CD8-positive, alpha-beta memory T cell (primary cell): ENCODE measurements at places on chromosomes 7 and 10.

DNA sequence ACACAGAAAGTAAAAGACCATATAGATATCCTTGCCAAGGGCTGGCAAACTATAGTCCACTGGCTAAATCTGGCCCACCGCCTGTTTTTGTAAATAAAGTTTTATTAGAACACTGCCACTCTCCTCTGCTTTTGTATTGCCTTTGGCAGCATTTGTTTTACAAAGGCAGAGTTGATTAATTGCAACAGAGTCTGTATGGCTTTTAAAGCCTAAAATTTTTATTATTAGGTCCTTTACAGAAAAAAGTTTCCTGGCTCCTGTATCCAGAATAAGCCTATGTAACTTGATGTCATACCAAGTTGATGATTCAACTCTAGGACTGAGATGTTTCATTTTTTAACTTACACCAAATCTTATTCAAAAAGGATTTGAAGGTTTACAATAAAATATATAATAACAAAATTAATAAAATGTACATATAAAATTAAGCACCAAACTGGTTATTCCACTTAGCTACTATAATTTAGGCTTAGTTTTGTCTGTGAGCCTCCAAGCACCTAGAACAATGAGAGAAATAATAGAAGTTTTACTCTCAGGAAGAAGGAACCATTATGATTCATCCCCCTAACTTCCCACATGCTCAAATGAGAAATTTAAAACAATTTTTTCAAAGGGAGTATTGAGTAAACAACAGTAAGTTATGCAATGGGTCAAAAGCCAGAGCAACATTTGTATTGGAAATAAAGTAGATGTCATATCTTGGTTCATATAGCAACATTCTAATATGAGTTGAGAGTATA lies 31.9 kb downstream of the CPED1 start:
- H3K4me1 ChIP-seq: no peaks in the 10 kb centered on the region
- H3K27me3 ChIP-seq: no peaks in the 10 kb centered on the region
- H3K4me3 ChIP-seq: no peak overlapping the region
- no peak overlapping the region for H3K27ac ChIP-seq
- no peaks in the 10 kb centered on the region for H3K36me3 ChIP-seq

DNA sequence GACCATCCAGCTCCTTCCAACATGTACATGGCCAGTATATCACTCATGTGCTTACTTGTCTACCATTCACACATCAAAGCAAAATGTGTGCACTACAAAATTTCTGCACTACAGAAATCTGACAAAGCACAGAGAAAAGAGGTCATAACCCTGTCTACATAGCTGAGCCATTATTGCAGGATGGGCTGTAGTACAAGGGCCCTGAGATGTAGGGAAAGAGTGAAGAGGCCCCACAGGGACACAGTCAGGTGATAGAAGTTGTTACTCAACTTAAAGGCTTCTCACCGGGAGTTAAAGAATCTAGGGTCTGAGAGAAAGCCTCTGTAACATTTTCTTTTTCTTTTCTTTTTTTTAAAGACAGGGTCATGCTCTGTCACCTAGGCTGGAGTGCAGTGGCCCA lies 17.5 kb downstream of the AVPI1 start:
- H3K4me3 ChIP-seq: no peak overlapping the region
- H3K27ac ChIP-seq: no peak overlapping the region
- no peaks in the 10 kb centered on the region for H3K4me1 ChIP-seq
- peaks cover 25% of the 10 kb centered on the region for H3K36me3 ChIP-seq
- no peak for DNase-seq

GRCh38 chr7:38040831-38041230 lies 120.4 kb downstream of the EPDR1 start:
- no peak overlapping the region for H3K27ac ChIP-seq
- H3K36me3 ChIP-seq: no peaks in the 10 kb centered on the region
- no peaks in the 10 kb centered on the region for H3K4me1 ChIP-seq
- no peaks in the 10 kb centered on the region for H3K27me3 ChIP-seq

DNA sequence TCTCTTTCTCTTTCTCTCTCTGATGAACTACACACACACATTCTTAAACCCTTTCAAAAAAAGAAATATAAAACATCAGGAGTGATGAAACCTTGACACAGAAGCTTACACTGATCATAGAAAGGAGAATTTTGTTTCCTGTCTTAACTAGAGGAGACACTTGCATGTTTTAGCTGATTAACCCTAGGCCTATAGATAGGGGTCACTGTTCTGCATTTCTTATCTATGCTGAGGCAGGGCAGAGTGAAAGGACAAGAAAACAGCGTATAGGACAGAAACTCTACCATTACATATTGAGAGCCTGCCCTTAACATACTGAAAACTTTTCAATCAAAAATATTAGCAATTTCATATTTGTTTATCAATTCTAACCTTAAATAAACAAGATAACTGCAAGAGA lies 680.6 kb upstream of the MBL2 start:
- H3K27me3 ChIP-seq: no peaks in the 10 kb centered on the region
- DNase-seq: no peak
- H3K4me3 ChIP-seq: no peak overlapping the region
- H3K4me1 ChIP-seq: no peaks in the 10 kb centered on the region
- H3K36me3 ChIP-seq: no peaks in the 10 kb centered on the region
- H3K27ac ChIP-seq: no peak overlapping the region

- no peaks in the 10 kb centered on the region for H3K27me3 ChIP-seq
- H3K27ac ChIP-seq: no peak overlapping the region
- H3K36me3 ChIP-seq: no peaks in the 10 kb centered on the region
- no peak overlapping the region for H3K4me3 ChIP-seq
- H3K4me1 ChIP-seq: no peaks in the 10 kb centered on the region
- DNase-seq: no peak
Observed at GRCh38 chr7:81419731-81420130, 350.1 kb downstream of the HGF start.

- no peak overlapping the region for H3K27ac ChIP-seq
- H3K4me1 ChIP-seq: peaks cover 10% of the 10 kb centered on the region
- peak; percentile 13 for DNase-seq
- H3K36me3 ChIP-seq: no peaks in the 10 kb centered on the region
- H3K27me3 ChIP-seq: no peaks in the 10 kb centered on the region
Observed at GRCh38 chr10:17443707-17444387, 10.5 kb downstream of the ST8SIA6 start.

- no peak for DNase-seq
- no peaks in the 10 kb centered on the region for H3K36me3 ChIP-seq
- no peak overlapping the region for H3K27ac ChIP-seq
- H3K27me3 ChIP-seq: no peaks in the 10 kb centered on the region
Observed at GRCh38 chr10:639001-639750, 50.3 kb downstream of the DIP2C start.

- no peaks in the 10 kb centered on the region for H3K27me3 ChIP-seq
- peaks cover 26% of the 10 kb centered on the region for H3K4me1 ChIP-seq
- DNase-seq: no peak
- no peak overlapping the region for H3K27ac ChIP-seq
Observed at GRCh38 chr7:127578036-127578684, 7.2 kb downstream of the GCC1 start.

DNA sequence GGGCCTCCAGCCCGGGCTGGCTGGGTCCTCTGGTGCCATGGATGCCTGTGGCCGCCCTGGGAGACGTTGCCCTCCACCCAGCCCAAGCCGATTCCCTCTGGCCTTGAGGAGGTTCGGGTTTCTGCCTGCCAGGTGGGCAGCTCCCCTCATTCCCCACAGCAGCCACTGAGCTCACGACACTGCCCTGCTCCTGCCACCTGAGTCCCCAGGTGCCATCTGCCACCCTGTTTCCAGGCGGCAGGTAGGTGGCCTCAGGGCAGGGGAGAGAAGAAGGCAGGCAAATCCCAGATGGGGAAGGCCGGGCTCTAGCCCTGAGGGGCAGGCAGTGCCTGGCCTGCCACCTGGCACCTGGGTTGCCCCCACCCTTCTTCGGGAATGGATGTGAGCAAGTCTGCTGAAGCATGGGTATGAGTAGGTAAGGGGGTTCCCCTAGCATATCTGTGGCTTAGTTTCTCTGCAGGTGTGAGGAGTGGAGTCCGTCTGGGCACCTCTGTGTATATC lies 92.2 kb upstream of the PPIF start:
- no peaks in the 10 kb centered on the region for H3K27me3 ChIP-seq
- peaks cover 3% of the 10 kb centered on the region for H3K4me1 ChIP-seq
- no peak overlapping the region for H3K27ac ChIP-seq
- DNase-seq: no peak
- no peaks in the 10 kb centered on the region for H3K36me3 ChIP-seq

- no peak overlapping the region for H3K27ac ChIP-seq
- no peaks in the 10 kb centered on the region for H3K36me3 ChIP-seq
- H3K27me3 ChIP-seq: no peaks in the 10 kb centered on the region
- no peak for DNase-seq
- no peaks in the 10 kb centered on the region for H3K4me1 ChIP-seq
Observed at GRCh38 chr10:126932516-126932915, 27.3 kb downstream of the DOCK1 start.

GRCh38 chr7:21355406-21355874 lies 72.4 kb upstream of the SP4 start:
- no peak overlapping the region for H3K27ac ChIP-seq
- no peaks in the 10 kb centered on the region for H3K36me3 ChIP-seq
- peak overlapping the region; percentile 19 for H3K4me3 ChIP-seq
- no peaks in the 10 kb centered on the region for H3K27me3 ChIP-seq
- peak; percentile 73 for DNase-seq

DNA sequence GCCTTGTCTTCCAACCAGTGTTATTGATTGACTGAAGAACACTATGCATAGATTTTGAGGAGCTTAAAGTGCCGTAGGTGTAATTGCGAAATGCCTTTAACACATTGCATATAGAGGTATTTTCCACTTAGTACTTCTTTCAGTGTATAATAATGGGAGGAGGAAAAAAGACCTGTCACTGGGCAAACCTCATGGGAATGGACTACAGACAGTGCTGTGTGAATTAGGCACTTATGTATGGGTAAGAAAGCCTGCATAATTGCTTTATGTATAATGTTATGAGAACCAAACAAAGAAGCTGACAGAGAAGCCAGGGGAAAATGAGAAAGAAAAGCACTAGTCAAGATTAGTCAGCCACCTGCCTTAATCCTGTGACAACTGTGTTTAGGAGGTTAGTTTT lies 12.4 kb upstream of the SCRN1 start:
- H3K27me3 ChIP-seq: peaks cover 2% of the 10 kb centered on the region
- no peak overlapping the region for H3K27ac ChIP-seq
- DNase-seq: no peak
- no peaks in the 10 kb centered on the region for H3K4me1 ChIP-seq

- H3K4me1 ChIP-seq: no peaks in the 10 kb centered on the region
- DNase-seq: no peak
- no peaks in the 10 kb centered on the region for H3K27me3 ChIP-seq
- H3K27ac ChIP-seq: no peak overlapping the region
- no peaks in the 10 kb centered on the region for H3K36me3 ChIP-seq
Observed at GRCh38 chr10:5503477-5503835, 4.1 kb upstream of the CALML5 start.

DNA sequence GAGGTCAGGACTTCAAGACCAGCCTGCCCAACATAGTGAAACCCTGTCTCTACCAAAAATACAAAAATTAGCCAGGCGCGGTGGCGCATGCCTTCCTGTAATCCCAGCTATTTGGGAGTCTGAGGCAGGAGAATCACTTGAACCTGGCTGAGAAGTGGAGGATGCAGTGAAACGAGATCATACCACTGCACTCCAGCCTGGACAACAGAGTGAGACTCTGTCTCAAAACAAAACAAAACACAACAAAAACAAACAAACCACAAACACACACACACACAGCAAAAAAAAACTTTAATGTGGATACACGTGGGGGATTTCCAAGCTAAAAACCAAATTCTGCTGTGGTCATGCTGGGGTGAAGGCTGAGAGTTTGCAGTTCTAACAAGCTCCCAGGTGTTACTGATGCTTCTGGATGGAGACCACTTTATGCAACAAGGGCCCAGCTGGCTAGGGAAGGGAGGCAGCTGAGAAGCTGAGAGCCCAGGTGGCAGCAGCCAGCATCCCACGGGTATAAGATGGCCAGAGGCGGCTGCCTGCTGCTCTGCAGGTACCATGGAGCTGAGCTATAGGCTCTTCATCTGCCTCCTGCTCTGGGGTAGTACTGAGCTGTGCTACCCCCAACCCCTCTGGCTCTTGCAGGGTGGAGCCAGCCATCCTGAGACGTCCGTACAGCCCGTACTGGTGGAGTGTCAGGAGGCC lies at the start of gene ZP3:
TSS of gene ZP3 (plus strand) at position 538 of the 699 bp plus-strand sequence. CDS start at position 553, 15 bp downstream.
- H3K4me3 ChIP-seq: no peak within 1 kb of the TSS
- no peaks in the 10 kb centered on the region for H3K4me1 ChIP-seq
- no peak for DNase-seq
- H3K36me3 ChIP-seq: no peaks in the 10 kb centered on the region

DNA sequence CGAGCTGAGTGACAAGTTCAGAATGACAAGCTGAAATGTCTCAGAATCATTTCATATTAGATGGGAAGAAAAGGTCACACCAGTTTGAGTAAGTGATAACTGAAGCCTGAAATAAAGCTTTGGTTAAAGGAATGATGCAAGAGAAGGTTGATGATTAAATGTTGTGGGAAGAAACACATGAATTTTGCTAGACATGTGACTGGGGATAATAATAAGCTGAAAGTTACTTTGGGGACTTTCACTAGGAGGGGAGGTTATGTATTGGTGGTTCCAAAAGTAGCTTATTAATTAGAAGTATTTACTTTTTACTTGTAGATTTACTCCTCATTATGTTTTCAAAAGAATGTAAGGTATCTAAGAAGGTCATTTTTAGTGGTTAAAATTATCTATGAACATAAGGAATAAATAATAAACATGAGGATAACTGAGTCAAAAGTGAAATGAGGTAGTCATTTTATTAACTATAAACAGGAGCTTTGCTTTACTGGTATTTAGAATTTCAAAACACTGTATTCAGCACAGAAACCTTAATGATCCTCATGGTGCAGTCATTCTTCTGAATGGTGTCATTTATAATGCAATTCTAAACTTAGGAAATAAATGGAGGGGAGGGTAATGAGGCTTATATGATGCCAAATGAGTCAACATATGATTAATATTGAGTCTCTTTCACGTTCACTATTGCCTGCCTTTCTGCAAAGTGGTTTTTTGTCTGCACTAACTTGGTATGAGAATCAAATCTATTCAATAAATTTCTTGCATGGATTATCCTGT lies 63.7 kb downstream of the PRKG1 start:
- H3K27ac ChIP-seq: no peak overlapping the region
- no peak overlapping the region for H3K4me3 ChIP-seq
- H3K27me3 ChIP-seq: no peaks in the 10 kb centered on the region
- no peaks in the 10 kb centered on the region for H3K36me3 ChIP-seq

DNA sequence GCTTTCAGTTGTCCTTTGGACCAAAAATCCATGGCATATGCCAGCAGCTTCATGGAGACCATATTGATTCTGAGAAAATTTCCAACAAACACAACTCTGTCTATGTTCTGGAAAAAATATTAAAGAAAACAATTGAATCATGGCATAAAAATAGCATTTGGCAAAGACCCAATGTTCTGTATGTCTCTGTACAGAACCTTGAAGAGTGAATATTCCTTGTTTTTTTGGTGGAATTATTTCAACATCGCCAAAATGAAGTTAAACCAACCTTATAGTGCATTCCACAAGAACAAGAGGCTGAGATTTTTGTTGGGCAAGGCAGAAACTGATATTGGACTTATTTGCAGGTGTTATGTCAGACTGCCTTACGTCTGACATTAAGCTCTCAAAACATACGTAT lies 53.3 kb upstream of the SLC16A12 start:
- H3K27me3 ChIP-seq: no peaks in the 10 kb centered on the region
- DNase-seq: no peak
- no peaks in the 10 kb centered on the region for H3K4me1 ChIP-seq
- no peaks in the 10 kb centered on the region for H3K36me3 ChIP-seq
- H3K4me3 ChIP-seq: no peak overlapping the region
